Tracheal epithelial cell (primary cell): ENCODE measurements at places on chromosomes 7 and 10. TPM values are rescaled to one million over a fixed set of nuclear protein-coding genes. Genes with fewer than 3 reads are reported as not detected.

The NME8 gene
- not detected in 2 replicates for total RNA-seq

The FAM180A gene
- total RNA-seq, result not detected in 2 replicates

The CALHM3 gene
- total RNA-seq, result not detected in 2 replicates

The ODAD2 gene
- 0.96 TPM in 1 of 2 replicates, not detected in the other for total RNA-seq

The CC2D2B gene
- not detected in 2 replicates for total RNA-seq

The LOXL4 gene
- total RNA-seq, result 0.64 and 5.3 TPM in 2 replicates

The NKX2-3 gene
- not detected in 2 replicates for total RNA-seq

The PAX4 gene
- not detected in 2 replicates for total RNA-seq

The LRIT1 gene
- not detected in 2 replicates for total RNA-seq

The CHAT gene
- not detected in 2 replicates for total RNA-seq

The HGF gene
- total RNA-seq, result under 0.01 TPM in 1 of 2 replicates, not detected in the other

The ZNF487 gene
- total RNA-seq, result 0.96 and 2.6 TPM in 2 replicates

The IL15RA gene
- 1.3 and 2.2 TPM in 2 replicates for total RNA-seq
